ENCODE measurements at places on chromosomes 5 and 9.

- no peak for DNase-seq
Observed at GRCh38 chr9:85859765-85860164, 81.2 kb upstream of the NAA35 start.

GRCh38 chr9:18348083-18348475 lies 125.9 kb upstream of the ADAMTSL1 start:
- DNase-seq: no peak

- DNase-seq: no peak
Observed at GRCh38 chr5:76391014-76391413, 12.1 kb upstream of the IQGAP2 start.

GRCh38 chr9:111919875-111920274 lies 23.3 kb downstream of the UGCG start:
- DNase-seq: no peak

DNA sequence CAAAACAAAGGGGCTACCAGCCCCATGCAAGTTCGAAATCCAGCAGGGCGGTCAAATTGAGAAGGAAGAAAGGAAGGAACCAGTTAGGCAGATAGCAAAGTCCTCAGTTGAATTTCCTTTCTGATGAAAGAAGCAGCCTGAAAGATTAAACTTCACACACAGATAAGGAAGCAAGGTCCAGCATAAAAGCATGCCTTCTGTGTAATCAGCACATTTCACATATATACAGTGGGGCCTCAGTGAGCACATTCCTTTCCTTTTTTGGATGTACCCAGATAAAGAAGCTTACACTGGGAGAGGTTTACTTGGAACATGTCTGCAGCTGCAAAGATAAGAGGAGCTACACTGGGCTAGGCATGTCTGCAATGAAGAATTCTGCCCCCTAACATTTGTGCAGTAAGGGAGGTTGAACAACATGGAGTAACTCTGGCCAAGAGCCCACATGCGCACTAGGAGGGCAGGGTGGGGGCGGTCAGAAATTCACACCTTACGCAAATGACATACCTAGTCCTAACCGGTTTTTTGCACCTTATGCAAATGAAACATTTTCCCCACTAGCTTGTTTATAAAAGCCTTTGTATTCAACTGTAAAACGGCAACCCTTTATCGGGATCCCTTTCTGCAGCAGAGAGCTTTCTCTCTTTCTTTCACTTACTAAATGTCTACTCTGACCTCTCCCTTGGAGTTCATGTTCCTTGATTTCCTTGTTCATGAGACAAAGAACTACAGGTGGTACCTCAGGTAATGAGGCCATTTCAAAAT lies 149.7 kb upstream of the FBXL17 start:
- DNase-seq: no peak

GRCh38 chr9:121650217-121651007 lies 1.0 kb upstream of the DAB2IP start:
- peak; percentile 93 for DNase-seq

GRCh38 chr5:133635051-133635450 lies 22.7 kb upstream of the FSTL4 start:
- DNase-seq: no peak

All from GM23338 (cell line).